Fibroblast of villous mesenchyme (primary cell): ENCODE measurements at places on chromosomes 3 and 15.
A peak's percentile ranks its signal among the peaks of the same experiment; 100 is the strongest.

- no peak for DNase-seq
Observed at GRCh38 chr3:131328721-131329120, 52.9 kb upstream of the NUDT16 start.

DNA sequence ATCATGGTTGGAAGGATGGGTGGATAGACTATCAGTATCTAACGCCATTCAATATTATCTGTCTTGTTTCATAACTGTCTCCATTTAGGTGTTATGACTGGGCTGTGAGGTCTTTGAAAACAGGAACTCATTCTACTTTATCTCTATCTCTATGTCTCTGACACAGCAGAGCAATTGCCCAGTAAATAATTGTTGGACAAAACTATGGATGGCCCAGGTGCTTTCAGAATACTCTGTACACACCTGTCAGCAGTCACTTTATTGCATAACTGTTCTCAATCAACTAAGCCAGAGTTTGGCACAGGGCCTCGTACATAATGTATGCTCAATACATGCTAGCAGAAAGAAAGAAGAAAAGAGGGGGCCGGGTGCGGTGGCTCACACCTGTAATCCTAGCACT lies 210.3 kb downstream of the OPA1 start:
- DNase-seq: no peak

DNA sequence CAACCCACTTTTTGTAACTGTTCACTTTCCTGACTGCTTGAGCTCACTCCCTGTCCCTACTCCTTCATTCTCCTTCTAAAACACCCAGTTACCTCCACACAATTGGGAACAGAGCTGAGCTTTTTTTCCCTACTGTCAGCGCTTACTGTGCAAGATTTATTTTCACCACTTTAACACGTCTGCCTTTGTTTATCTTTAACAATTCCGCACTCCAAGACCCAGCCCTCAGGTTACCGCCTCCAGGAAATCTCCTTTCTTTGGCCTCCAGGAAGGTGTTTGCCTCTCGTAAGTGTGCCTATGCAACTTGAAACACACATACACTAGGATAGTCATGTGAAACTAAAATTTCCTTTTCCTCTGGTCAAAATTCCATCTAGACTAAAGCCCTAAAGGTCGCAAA lies 271.9 kb upstream of the TPRG1 start:
- DNase-seq: no peak

DNA sequence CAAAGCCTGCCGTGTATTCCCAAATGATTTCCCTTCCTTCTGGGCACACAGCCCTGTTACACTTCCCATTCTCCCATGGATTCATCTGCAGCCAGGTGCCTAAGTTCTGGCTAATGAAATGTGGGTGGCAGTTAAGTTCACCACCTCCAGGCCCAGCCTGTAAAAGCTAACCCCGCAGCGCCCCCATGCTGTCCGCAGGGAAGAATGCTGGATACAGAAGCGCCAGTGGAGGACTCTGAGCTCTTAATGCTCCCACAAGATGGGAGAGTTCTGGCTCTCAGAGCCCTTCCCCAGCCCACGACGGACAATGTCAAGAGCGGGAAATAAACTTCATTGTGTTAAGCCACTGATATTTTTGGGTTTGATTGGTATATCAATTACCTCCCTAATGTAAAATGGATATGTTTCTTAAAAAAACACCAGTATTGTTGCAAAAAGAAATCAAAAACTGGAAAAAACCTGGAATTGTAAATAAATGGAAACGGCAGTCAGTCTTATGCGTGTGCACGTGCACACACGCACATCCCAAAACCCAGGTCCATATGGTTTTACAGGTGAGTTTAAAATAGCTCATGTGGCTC lies 37.7 kb upstream of the FGD5 start:
- DNase-seq: peak; percentile 73
